ENCODE measurements at places on chromosomes 7 and 10.

- DNase-seq, result no peak
These were observed 45.7 kb downstream of the DCLRE1A start for GRCh38 chr10:113808168-113808567.

DNA sequence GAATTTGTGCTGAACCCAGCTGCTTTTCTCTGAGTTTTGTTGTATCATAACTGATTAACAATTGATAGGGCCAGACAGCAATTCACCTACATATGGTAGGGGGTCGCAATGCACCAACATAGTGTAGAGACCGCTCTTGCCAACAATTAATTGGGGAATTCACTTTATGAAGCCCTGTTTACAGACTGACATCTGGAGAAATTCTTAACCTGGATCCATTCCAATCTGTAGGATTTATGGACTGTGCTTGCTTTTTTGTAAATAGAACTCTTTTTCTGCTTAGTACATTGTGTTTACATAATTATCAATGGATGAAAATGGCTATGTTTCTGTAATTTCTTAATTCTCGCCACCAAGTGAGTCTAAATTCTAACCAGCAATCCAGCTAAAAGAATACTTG lies 311.7 kb upstream of the BMPER start:
- DNase-seq, result no peak

GRCh38 chr10:124197371-124198124 lies 104.2 kb upstream of the CHST15 start:
- DNase-seq, result no peak

DNA sequence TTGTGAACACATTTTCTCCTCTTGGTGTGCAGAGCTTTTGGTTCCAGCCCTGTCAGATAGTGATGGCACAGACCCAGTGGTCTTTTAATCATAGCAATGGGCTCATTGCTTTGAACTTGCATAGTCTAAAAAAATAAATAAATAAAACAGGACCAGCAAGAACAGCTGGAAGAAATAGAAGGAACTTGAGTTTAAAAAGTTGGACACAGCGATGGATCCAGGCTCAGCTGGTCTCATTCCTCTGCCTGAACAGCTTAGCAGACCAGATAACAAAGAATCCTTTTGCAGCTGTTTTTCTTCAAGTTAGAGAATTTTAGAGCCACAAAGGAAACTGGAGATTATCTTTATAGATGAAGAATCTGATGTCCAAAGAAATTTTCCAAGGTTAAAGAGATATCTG lies 1005.6 kb downstream of the LRMDA start:
- no peak for DNase-seq

All from activated T-helper 1 cell treated with anti-CD3 and anti-CD28 coated beads, Interleukin-12 subunit alpha, Interleukin-12 subunit beta, Interleukin-2, Interleukin-4 antibody, amounts not matched to agents 30 ng/mL and 10 ng/mL and 1 ng/mL, durations not matched to agents 14 hours and 24 hours and 36 hours (primary cell).